ENCODE measurements at places on chromosomes 11 and 22.

DNA sequence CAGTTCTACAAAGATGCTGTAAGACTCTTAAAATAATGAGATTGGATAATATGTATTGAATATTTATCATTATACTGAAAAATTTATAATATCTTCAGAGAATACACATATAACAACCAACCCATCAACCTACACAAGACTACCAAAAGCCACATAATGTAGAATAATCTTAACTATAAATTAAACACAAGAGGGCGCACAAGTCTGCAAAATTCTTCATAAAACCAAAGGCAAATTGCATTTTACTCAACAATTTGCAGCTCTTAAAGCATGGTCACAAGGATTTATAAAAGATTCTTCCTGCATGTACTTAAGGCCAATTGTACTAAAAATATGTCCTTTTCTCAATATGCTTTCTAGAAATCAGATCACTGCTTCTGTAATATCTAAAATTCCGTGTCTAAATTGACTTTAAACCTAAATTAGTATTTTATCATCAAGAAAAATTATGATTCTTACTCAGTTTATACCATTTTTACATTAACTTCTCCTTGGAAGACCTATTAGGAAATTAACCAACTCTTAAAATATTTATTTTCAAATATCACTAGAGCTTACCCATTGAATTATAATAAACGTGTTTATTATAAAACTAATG is 79.0 kb downstream of the TTC28 start:
- peak; percentile 67 for DNase-seq

DNA sequence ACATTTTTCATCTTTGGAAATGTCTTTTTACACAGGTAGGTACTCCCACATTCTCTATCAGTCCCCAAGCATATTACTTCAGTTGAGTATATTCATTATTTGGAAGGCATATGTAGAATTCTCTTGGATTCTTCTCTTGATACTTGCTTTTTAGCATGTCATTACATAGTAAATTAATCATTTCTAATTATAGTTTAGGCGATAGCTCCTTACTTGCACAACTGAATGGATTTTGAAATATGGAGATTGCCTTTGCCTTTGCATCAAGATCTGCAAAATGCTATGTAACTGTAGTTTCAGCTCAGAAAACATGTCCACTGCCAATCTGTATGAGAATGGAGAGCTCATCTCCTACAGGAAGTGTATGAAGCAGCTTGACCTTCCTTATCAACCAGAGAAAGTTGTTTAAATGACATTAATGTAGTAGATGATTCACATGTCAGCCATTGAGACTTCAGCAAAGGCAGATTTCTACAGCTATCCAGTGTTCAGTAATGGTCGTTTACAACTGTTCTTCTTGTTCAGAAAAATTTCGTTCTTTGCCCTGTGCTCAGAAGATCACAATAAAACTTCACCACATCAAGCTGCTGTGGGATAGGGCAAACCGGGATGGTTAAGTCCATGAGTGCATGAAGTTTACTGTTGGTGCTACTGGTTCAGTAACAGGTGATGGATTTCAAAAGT is 61.6 kb downstream of the PPP6R3 start:
- no peak for DNase-seq

DNA sequence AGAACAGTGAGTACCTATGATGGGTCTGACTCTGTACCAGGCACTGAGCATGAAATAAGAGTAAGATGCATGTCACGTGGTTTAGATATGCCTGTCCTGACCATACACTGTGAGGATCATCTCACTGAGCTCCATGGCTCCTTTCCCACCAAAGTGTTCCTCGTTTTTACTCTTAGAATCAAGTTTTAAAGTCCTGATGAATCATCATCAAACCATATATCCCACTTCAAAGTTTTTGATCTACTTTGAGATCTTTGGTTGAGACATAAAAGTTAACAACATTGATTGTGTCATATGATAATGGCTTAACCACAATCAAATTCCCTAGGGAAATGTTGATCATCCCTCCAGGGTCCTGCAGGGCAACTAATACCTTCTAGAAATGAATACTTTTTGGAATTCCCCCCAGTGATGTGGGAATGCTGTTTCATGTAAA is 12.8 kb downstream of the ETS1 start:
- DNase-seq, result no peak

- DNase-seq, result no peak
Measured at GRCh38 chr11:62514151-62514550, 32.5 kb downstream of the AHNAK start.

DNA sequence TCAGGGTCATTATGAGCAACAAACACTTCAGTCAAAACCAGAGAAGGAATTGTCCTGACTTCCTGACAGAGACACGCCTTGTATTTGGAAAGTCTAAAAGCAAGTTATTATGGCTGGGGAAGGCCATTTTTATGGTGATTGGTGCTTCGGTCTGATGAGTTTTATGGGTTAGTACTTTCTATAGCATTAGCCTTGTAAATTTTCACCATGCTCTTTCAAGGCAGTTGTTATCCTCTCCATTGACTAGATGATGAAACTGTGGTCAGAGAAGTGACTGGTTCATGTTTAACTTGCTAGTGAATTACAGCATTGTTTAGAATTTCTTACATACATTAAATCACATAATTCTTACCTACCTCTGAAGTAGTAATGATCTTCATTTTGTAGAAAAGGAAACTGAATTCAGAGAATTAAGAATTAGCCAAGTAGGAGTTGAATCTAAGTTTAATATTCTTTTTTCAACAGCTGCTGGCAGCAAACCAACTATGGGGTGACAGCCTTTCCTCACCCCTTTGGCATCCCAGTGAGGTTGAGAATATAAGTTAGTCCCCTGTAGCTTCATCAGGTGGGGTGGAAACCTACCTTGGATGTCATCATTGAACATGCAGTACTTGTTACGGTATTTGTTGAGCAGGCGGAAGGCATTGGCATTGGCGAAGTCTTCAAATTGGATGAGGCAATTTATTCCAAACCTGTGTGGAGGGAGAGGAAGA is 90.0 kb downstream of the CCDC81 start:
- no peak for DNase-seq

- peak; percentile 94 for DNase-seq
Measured at GRCh38 chr11:117316197-117316961, at the start of gene BACE1. TSS of gene BACE1 (minus strand) at chr11:117316256. CDS start at chr11:117315795, 461 bp downstream.

- no peak for DNase-seq
Measured at GRCh38 chr11:83326326-83326725, 40.2 kb upstream of the CCDC90B start.

GRCh38 chr11:106694501-106694900 is 323.8 kb downstream of the GUCY1A2 start:
- DNase-seq, result no peak

DNA sequence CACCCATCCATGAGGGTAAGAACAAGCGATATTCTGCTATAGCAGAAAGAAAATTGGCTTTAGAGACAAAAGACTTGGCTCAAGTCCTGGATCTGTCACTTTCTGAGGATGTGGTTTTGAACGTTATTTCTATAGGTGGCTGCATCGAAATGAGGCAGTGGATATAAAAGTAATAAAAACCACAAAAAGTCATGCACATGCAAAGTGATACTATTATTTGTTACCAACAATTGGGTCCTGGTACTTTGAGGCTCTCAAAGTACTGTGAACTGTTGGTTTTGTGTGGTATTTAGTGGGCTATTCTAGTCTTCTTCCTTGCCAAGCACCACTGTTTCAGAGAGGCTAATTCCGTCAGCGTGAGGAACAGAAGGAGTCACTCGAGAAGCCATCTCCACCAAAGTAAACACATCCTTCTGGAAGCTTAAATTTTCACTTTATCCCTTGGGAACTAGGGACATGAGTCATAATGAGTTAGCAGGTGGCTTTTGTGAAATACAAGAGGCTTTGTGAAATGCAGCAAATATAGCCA is 13.1 kb downstream of the UBASH3B start:
- no peak for DNase-seq

GRCh38 chr11:10581481-10582019 is 13.1 kb upstream of the LYVE1 start:
- DNase-seq, result no peak

DNA sequence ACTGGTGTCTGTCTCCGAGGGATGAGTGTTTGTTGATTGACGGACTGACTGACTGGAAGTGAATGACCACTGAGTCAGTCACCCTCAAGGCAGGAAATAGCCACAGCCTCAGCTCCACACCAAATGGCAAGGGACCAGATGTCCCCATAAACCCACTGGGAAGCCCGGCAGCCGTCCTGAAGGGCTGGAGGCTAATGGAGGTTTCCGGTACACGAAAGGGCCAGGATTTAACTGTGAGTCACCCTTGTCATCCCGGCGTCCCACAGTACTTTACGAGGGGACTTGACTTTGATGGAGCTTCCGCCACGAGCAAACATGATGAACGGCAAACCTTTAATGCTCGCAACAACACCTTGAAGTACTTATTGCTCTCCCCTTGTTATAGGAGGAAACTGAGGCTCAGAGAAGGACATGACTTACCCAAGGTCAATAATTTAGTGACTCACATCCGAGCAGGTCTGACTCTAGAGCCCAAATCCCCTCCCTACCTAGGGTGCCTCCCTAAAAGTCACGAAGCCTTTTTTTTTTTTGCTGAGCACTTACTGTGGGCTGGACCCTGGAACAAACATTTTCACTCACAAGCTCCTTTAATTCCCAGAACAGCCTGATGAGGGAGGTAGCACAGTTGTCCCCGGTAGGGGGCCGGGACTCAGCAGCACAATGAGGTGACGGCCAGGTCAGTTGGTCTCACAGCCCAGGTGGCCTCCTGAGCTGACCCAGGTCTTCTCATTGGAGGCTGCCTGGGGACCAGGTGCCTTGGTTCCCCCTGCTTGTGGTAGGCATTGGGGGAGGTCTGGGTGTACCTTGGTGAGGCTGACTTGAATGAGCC is 25.2 kb upstream of the GCAT start:
- no peak for DNase-seq

GRCh38 chr22:24592058-24592850 is 619 bp downstream of the LRRC75B start:
- no peak for DNase-seq

GRCh38 chr11:32462011-32462690 is 26.8 kb upstream of the WT1 start:
- no peak for DNase-seq

DNA sequence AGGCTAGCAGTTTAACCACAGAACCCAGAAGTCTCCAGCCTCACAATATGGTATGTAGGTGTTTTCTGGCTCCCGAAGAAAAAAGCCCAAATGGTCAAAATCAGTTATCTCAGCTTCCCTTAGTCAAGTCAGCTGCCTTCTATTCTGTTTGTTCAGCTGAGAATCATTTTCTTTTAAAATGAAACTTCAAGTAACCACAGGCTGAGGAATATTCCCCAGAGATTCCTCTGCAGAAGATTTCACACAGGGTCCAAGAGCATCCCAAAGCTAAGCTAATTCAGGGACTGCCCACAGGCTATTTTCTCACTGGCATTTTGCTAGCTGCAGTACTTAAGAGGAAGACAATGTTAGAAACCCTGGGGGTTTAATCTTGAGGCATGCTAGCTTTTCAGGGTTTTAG is 977.0 kb upstream of the CHORDC1 start:
- no peak for DNase-seq

GRCh38 chr22:48782811-48783511 is 1044.7 kb downstream of the BRD1 start:
- peak; percentile 2 for DNase-seq

DNA sequence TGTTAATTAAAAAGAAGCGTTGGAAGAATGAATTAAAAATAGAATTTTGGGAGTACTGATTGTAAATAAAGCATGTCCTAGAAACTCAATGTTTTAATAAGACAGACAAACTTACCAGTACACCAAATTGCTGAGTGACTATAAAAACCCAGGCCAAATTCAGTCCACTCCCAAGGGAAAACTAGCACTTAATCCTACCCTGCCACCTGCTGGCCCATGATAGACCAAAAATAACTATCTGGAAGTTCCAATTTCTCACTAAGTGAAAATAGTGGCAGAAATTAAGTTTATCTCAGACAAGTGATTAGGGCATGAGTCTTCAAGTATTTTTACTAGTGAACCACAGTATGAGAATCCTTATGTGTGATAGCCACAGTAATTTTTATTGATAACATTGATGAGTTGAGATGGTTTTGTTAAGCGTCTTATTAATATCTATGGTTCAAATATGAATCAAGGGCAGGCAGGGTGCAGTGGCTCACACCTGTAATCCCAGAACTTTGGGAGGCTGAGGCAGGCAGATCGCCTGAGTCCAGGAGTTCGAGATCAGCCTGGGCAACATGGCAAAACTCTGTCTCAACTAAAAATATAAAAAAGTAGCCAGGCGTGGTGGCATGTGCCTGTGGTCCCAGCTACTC is 9.8 kb upstream of the DDX10 start:
- peak; percentile 68 for DNase-seq
